ENCODE measurements at places on chromosomes 6 and 20. TPM values are rescaled to one million over a fixed set of nuclear protein-coding genes. Genes with fewer than 3 reads are reported as not detected.

Gene SLC32A1
- total RNA-seq = 3.4 TPM

Gene SLC13A3
- 0.90 TPM for total RNA-seq

Gene CST2
- not detected for total RNA-seq

Gene MAK
- not detected for total RNA-seq

DNA sequence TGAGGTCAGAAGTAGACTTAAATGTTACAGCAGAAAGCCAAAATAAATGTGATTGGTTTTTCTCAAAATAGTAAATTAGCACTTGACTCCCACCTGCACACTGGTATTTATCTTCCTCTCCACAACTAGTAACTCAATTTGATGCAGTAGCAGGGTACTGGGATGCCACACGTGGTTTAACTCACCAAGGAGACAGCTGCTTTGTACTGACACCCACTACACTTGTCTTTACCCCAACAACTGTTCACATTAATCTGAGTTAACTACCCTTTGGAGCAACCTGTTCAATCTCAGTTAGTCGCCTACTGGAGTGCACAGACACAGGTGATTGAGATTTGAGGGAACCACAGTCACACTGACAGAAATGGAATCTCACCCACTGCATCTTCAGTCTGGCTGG, 242.1 kb downstream of the PRKN start:
- no peak overlapping the region for H3K27ac ChIP-seq
- H3K4me1 ChIP-seq = no peaks in the 10 kb centered on the region
- no peaks in the 10 kb centered on the region for H3K27me3 ChIP-seq
- no peak for DNase-seq

DNA sequence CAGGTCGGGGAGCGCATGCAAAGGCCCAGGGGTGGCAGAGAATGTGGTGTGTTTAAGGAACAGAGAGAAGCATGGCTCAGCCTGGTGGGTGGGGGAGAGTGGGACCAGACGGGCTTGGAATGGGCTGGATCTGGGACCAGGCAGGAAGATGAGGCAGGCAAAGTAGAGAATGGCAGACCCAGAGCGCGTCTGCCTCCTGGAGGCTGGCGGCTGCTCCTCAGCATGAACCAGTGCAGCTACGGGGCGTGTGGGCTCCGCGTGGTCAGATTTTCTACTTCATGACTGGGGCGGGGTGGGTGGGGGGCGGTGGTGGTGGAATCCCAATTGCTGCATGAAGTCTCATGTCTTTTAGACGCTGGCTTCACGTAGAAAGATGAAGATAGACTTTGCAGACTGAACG, 135.6 kb downstream of the TFAP2C start:
- H3K36me3 ChIP-seq = no peaks in the 10 kb centered on the region
- H3K27me3 ChIP-seq = no peaks in the 10 kb centered on the region
- no peak for DNase-seq
- H3K27ac ChIP-seq = no peak overlapping the region
- no peak overlapping the region for H3K4me3 ChIP-seq
- H3K4me1 ChIP-seq = no peaks in the 10 kb centered on the region

DNA sequence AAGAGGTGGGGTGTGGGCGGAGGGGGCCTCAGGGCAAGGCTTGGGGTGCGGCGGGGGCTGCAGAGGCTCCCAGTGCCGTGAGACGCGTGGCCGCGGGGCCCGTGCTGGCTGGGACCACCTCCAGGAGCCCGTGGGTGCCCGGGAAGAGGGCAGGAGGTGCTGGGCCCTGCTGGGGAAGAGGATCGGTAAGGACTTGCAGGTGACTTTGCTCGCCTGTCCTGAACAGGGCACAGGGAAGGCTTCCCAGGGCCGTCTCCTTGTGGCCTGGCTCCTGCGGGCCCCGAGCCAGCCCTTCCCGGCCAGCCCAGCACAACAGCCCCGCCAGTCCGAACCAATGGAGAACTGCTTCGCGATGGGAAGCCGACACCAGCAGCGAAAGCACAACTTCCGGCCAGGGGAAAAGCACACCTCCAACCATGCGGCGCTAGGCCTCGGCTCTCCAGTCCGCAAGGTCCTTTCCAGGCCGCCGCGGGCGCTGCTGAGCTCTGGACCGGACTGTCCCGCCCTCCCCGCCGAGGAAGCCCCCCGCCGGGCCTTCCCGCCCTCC, 32.3 kb downstream of the IRF4 start:
- H3K36me3 ChIP-seq = peaks cover 4% of the 10 kb centered on the region
- H3K27ac ChIP-seq = no peak overlapping the region
- DNase-seq = no peak
- peaks cover 8% of the 10 kb centered on the region for H3K27me3 ChIP-seq

DNA sequence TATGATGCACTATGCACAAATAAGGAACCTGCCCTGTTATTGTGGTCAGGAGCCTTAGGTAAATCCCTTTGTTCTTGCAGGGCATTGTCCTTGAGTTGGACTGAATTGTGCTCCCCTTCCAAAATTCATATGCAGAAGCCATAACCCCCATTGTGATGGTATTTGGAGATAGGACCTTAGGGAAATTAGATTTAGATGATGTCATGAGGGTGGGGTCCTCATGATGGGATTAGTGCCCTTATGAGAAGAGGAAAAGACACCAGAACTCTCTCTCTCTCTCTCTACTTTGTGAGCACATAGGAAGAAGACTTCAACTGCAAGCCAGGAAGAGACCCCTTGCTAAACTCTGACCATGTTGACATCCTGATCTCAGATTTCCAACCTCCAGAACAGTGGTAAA, 268.0 kb downstream of the LRFN2 start:
- DNase-seq = no peak
- H3K27ac ChIP-seq = no peak overlapping the region
- H3K4me1 ChIP-seq = peaks cover 12% of the 10 kb centered on the region
- peaks cover 2% of the 10 kb centered on the region for H3K27me3 ChIP-seq
- H3K36me3 ChIP-seq = no peaks in the 10 kb centered on the region

DNA sequence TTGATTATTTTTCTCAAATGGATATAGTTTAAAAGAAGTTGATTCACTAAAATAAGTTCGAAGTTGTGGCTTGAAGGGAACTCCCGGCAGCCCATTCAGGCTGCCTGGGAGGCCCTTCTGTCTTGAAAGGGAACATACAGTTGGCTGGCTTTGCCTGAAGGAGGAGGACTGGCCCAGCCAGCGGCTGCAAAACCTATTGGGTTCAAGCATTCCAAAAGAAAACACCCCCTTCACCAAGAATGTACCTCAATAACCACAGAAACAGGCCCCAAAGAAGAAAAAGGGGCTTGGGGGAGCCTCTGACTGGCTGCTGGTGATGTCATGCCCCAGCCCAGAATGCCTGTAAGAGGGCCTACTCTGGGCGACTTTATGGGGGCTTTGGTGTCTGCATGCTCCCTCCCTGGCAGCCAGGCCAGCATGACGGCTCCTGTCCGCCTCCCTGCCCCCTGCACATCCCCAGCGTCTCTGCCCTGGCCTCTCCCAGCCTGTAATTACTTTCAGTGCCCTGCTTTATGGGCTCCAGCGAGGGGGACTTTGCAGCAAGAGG, 36.5 kb downstream of the MAFB start:
- H3K4me3 ChIP-seq = no peak overlapping the region
- H3K36me3 ChIP-seq = no peaks in the 10 kb centered on the region
- DNase-seq = no peak
- no peak overlapping the region for H3K27ac ChIP-seq

GRCh38 chr6:165922309-165922794, 245.3 kb downstream of the TBXT start:
- no peaks in the 10 kb centered on the region for H3K4me1 ChIP-seq
- H3K27me3 ChIP-seq = peaks cover under 1% of the 10 kb centered on the region
- no peaks in the 10 kb centered on the region for H3K36me3 ChIP-seq
- no peak for DNase-seq
- no peak overlapping the region for H3K4me3 ChIP-seq

GRCh38 chr6:110331816-110332215, 26.3 kb downstream of the METTL24 start:
- DNase-seq = no peak
- no peak overlapping the region for H3K4me3 ChIP-seq
- H3K4me1 ChIP-seq = peaks cover 28% of the 10 kb centered on the region
- no peak overlapping the region for H3K27ac ChIP-seq
- H3K36me3 ChIP-seq = no peaks in the 10 kb centered on the region

DNA sequence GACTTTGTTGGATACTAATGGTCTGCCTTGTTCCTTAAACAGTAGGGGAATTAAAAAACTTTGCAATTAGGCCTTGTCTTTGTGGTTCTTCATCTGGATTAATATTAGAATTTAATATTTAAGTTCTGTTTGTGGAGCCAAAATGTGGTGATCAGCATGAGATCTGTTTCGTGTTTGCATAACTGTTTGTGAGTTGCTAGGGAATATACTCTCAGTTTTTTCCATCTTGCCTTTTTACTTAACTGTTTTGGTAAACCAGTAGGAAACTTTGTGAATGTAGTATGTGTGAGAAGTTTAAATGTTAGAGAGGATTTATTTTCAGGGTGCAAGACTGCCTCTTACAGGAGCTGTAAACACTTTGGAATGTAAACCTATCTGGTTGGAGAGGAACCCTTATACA, 35.6 kb downstream of the LRRC1 start:
- H3K4me3 ChIP-seq = no peak overlapping the region
- H3K4me1 ChIP-seq = peaks cover 12% of the 10 kb centered on the region
- no peak overlapping the region for H3K27ac ChIP-seq

- no peak overlapping the region for H3K27ac ChIP-seq
- peaks cover 6% of the 10 kb centered on the region for H3K27me3 ChIP-seq
- H3K4me3 ChIP-seq = no peak overlapping the region
- no peak for DNase-seq
- no peaks in the 10 kb centered on the region for H3K36me3 ChIP-seq
Observed at GRCh38 chr6:134708079-134708478, 241.8 kb downstream of the ALDH8A1 start.

DNA sequence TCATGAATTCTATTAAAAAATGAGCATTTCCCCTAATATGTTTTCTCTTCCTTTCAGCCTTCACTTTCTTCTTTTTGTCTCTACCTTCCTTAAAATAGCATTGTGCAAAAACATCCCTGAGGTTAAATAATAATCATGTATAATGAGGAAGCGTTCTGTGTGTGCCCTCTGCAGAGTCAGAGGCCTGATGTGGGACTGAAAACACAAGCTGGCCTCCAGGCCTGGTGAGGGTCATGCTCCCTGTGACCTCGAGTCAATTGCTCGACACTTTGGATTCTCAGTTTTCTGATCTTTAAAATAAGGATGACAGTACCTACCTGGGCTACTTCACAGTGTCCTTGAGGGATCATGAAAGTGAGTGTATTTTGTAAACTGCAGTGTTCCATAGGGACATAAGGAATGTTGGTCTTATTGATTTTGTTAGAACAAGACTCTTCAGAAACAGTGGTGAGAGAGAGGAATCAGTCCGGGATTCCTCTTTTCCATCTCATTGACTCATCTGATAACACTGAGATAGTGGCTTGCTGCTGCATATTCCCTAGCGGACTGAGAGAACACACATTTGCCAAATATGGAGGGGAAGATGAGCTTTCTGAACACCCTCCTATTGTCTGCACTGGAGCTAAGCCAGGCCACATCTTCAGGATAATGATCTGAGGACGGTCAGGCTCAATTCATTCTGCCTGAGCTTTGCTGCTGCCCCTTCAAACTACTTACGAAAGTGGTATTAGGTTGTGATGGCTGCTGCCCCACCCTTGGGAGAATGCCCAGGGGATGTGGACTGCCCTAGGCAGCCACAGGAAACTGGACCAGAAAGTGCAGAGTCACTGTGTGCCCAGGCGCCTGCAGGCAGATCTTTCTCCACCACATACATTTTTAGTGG, 39.6 kb upstream of the PDE7B start:
- no peak for DNase-seq
- H3K27ac ChIP-seq = no peak overlapping the region
- H3K36me3 ChIP-seq = no peaks in the 10 kb centered on the region
- H3K4me3 ChIP-seq = no peak overlapping the region
- H3K4me1 ChIP-seq = peaks cover 14% of the 10 kb centered on the region

DNA sequence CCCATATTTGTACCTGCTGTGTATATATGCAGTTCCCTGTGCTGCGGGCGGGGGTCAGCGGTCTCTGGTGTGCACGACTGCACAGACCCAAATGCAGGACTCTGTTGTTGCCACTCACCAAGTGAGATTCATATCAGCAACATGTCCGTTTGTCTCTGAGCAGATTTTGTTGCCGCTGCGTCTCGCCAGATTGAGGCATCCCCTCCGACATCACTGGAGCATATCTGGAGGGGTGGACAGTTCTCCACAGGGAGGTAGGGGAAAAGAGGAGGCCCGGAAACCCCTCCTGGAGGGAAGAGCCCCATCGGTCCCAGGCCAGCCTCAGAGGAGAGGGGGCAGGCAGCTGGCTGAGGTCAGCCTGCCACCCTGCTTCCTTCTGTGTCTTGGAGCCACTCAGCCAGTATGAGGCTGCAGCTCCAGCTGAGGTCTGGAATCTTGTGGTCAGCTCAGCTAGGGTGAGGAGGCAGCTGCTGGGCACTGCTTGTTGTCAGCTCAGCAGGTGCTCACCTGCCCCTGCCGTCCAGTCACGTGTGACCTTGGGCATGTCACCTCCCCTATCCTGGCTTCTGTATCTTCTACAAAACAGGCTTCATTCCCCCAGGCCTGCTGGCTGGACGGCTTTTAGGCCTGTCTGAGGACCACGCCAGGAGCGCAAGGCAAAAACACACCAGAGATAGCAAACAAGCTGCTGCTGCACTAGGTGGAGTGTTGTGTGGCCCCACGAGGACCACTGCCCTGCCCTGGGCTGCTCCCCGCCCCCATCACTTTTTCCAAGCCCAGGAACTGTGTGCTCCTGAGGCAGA, 47.1 kb downstream of the HNF4A start:
- H3K36me3 ChIP-seq = peaks cover 4% of the 10 kb centered on the region
- no peak for DNase-seq
- no peak overlapping the region for H3K4me3 ChIP-seq
- H3K27ac ChIP-seq = no peak overlapping the region
- no peaks in the 10 kb centered on the region for H3K4me1 ChIP-seq

DNA sequence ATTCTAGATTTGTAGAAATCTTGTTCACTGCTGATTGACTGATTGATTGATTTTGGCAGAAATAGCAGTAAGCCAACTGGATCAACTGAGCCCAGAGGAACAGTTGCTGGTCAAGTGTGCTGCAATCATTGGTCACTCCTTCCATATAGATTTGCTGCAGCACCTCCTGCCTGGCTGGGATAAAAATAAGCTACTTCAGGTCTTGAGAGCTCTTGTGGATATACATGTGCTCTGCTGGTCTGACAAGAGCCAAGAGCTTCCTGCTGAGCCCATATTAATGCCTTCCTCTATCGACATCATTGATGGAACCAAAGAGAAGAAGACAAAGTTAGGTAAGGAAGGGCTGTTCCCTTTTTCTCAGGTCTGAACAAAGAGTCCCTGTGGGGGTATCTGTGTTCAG, 31.2 kb downstream of the TREML1 start:
- H3K27me3 ChIP-seq = peaks cover 1% of the 10 kb centered on the region
- H3K27ac ChIP-seq = no peak overlapping the region
- H3K36me3 ChIP-seq = no peaks in the 10 kb centered on the region
- no peak for DNase-seq
- H3K4me3 ChIP-seq = no peak overlapping the region
- peaks cover 6% of the 10 kb centered on the region for H3K4me1 ChIP-seq

GRCh38 chr6:113442040-113442439, 415.1 kb upstream of the MARCKS start:
- H3K27ac ChIP-seq = no peak overlapping the region
- no peaks in the 10 kb centered on the region for H3K36me3 ChIP-seq
- H3K27me3 ChIP-seq = no peaks in the 10 kb centered on the region
- DNase-seq = no peak

- no peak overlapping the region for H3K4me3 ChIP-seq
- no peak for DNase-seq
- peaks cover 4% of the 10 kb centered on the region for H3K27me3 ChIP-seq
- H3K27ac ChIP-seq = no peak overlapping the region
Observed at GRCh38 chr6:156762547-156762946, 14.6 kb upstream of the ARID1B start.

GRCh38 chr20:34624629-34625028, 52.3 kb downstream of the PIGU start:
- H3K4me1 ChIP-seq = peaks cover 9% of the 10 kb centered on the region
- no peak overlapping the region for H3K27ac ChIP-seq

Data from endothelial cell (in vitro differentiated cells).